CD4-positive, alpha-beta T cell treated with Interleukin-15 for 4 hours (primary cell): ENCODE measurements at places on chromosomes 11 and 22.

GRCh38 chr11:112229746-112230433, 3.7 kb downstream of the PTS start:
- DNase-seq = no peak

DNA sequence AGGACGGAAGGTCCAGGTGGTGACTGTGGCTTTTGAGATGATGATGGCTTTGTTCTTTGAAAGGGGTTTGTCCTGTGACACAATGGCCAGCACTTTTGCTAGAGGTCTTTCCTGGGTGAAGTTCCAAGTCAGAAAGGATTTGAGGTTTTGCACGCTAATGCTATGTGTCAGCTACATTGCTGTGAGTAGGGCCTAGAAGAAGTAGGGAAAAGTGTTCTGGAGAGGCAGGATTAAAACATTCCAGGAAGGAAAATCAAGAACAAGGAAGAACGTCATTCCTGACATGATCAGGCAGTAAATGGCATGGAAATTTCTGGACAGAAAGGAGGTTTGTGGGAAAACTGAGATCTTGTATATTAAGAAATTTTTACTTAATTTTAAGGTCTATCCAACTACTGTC, 290.7 kb downstream of the NTM start:
- no peak for DNase-seq

GRCh38 chr11:67496113-67496512, 9.1 kb downstream of the PITPNM1 start:
- DNase-seq = no peak

GRCh38 chr11:74568028-74568427, 24.4 kb upstream of the POLD3 start:
- DNase-seq = no peak

GRCh38 chr11:1545432-1545831, 26.6 kb downstream of the DUSP8 start:
- no peak for DNase-seq

GRCh38 chr11:3929649-3930048, 74.2 kb downstream of the STIM1 start:
- DNase-seq = no peak

DNA sequence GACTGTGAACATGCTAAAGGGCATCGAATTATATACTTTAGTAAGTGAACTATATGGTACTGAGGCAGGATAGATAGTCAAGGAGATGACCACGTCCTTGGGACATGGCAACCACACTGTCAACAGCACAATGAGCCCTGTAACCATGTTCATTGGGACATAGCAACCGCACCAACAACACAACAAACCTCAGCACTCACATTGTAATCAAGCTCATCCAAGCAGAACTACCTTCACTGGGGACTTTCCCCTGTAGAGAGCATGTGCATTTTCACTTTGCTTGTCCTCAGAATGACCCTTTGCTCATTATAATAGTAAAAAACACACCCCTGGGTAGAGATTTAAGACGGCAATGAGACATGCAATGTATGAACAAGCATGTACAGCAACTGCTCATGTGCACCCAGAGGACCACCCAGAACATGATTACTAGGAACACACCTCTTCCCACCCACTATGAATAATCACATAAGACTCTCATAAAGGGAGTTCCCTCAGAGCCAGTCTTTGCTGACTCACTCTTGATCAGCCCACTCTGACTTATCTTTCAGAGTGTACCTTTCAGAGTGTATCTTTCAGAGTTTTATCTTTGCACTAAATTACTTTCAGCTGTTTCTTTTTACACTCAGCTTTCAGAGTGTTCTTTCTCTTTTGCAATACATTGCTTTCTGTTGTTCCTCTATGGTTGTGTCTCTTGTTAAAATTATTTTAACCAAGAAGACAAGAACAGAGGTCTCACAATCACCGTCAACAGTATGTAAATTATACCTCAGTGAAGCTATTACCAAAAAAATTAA, 4.1 kb upstream of the PLAAT2 start:
- DNase-seq = peak; percentile 92

DNA sequence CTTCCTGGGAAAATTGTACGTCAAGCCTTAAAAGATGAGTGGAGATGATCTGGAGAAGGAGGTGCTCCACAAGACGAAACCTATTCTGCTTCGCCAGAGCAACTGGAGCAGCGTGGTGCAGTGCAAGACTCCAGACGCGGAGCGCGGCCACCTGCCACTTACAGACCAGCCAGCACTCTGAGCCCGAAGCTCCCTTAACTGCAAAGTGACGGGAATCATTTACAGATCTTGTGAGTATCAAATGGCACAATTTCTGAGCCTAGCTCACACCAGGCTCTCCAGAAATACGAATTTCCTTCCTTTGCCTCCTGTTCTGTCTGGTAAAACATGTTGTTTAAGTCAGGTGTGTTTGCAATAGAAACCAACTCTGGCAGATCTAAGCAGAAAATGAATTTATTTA, 369.3 kb downstream of the CADM1 start:
- DNase-seq = no peak

DNA sequence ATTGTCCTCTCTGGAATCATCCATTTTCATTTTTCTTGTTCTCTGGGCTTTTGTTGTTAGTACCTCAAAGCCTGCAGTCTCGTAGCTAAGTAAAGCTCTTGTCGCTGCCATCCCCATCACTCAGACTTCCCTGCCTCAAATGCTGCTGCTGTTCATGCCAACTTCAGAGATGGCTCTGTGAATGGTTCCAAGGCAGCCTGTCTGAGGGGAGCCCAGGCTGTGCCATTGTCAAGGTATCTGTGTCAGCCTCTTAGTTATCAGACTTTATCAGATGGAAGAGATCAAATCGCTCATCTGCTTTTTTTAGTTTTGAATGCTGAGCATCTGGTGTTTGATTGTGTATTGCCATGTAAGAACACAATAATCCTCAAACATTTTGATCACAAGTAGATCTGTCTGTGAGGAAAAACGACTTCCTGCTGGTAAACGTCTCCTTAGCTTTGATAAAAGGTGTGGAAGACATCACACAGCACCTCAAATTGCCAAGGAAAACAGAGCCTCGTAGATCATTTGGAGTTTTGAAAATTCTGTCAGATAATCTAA, 304.2 kb upstream of the ZC3H12C start:
- DNase-seq = no peak

GRCh38 chr11:71096751-71097388, 155.5 kb downstream of the SHANK2 start:
- no peak for DNase-seq

DNA sequence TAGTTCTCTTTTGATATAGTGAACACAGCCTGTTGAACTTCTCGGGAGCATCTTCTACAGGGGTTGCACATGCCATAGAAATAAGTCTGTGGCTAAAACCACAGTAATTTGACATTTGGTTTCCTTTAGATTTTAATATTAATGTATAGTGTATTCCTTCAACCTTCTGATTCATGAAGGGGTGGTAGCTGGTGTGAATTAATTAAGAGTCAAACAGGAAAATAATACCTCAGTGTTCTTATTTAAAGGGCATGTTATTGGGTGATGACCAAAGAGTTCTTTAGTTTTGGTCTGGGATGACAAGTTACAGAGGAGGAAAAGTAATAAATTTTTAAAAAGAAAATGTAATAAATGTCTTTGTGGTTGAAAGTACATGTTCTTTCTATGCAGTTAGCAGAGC, 86.8 kb downstream of the PDHX start:
- no peak for DNase-seq

DNA sequence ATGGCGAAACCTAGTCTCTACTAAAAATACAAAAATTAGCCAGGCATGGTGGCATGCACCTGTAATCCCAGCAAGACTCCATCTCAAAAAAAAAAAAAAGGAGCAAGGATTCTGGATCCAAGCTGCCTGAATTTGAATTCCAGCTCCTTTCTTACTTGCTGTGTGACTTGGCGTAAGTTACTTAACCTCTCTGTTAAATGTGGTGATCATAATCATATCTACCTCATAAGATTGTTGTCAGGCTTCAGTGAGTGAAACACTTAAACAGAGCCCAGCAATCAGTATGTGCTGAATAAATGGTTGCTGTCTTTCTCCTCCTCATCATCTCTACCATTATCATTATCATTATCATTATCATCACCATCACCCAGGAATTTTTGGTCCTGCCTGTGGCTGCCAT, 2.7 kb downstream of the MB start:
- no peak for DNase-seq

DNA sequence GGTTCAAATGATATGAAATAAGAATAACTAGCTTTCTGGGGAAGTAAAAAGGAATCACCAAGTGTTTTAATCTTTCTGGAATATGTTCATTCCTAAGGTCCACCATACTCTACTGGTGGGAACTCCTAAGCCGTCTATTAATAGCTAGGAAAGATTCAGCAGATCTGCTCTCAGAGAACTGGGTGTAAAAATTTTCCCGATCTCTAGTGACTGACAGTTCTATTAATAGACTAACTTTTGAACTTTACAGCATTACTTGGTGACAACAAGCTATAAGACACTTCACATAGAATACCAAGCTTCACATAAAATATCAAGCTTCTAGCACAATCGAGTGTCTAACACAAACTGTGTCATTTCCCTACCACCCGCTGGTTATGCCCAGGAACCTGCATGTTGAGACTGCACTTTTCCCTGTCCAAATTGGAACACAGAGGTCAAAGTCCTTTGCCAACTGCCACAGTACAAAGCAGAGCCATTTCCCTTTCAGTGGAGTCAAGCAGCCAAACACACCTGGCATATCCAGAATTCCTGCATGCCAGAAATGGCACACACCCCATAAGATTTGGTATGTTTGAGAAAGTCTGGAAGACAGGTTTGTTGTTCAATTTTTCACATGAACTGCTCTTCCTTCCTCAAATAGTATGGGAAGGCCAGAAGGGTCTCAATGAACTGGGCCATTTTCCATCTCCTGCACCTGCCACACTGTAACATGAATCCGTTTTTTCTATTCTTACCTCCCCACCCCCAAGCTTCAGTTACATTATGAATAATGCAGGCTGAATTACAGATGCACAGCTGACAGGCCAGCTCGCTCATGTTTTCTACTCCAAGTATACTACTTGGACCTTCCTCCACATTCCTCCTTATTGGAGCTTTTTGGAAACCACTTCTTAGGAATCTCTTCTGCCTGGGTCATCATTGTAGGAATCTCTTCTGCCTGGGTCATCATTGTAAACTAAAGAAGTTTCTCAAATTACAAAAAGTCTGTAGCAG, 3.7 kb downstream of the OSBP start:
- DNase-seq = no peak

DNA sequence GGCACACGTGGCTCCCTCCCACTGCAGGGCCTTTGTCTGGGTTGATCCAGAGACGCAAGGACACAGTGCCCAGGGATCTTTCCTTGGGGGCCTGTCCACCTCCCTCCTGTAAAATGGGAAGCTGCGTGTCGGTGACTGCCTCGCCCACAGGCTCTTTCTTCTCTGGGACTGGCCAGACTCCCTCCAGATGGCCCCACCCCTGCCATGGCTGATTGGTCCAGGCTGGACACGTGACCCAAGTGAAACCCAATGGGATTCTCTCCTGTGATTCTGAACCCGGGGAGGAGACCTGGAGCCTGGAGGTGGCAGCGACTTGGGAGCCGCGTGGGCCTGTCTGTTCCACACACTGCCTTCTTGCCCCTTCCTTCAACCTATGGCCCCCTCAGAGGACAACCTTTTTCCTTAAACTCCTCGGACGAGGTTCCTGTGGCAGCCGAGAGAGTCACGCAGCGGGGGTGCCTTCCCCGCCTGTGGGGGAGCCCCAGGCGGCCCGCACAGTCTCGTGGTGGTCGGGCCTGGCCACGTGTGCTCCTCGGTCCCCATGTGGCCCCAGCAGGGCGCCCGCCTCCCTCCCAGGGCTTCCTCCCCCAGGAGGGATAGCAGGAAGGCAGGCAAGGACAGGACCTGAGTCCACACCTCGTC, 12.4 kb upstream of the MPPED1 start:
- DNase-seq = no peak
